ENCODE measurements at places on chromosomes 5 and 9.

DNA sequence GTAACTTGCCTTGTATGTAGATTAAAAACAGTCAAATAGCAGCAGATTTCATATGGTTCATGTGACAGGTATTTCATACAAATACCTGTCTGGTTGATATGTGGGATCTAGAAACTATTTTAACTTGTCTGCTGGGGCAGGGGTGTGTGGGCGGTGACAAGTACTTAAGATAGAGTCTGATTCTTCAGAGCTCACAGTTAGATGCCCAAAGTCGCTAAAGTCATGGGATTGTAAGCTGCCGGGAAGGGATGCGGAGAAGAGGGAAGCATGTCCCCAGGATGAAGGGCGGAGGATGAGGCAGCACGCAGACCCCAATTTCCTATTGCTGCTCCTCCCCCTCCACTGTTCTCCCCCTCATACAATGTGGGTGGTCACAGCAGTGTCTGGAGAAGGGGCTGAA is 13.3 kb downstream of the ANXA6 start:
- no peak for DNase-seq

GRCh38 chr5:159263569-159263905 is 447 bp downstream of the UBLCP1 start:
- peak; percentile 1 for DNase-seq

- DNase-seq, result peak; percentile 22
Measured at GRCh38 chr5:54754420-54754819, 231.0 kb downstream of the ESM1 start.

DNA sequence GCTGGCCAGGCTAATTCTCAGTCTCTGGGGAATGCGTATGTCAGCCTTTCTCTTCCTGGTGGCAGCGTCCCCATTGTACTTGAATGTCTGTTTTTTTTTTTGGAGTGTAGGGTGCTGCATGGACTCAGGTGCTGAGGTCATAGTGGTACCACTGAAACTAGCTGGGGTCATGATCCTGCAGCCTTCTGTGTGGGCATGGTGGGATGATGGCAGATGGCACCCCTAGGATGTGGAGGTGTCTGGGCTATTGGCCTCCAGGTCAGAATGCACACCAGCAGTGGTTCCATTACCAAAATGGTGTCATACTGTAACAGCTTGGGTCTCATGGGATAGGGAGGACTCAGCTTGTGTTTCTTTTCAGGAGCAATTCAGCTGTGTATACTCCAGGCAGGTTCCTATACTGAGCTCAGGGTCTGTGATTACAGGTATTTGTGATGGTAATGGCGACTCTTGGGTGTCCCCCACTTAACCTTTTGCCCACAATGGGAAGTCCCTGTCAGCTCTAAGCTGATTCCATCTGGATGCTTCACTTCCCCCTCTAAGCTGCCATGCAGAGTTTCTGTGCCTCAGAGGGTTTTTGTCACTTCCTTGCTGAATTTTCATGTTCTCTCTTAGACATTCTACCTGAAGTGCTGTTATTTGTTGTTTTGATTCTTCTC is 17.9 kb downstream of the HSD17B4 start:
- DNase-seq, result no peak

DNA sequence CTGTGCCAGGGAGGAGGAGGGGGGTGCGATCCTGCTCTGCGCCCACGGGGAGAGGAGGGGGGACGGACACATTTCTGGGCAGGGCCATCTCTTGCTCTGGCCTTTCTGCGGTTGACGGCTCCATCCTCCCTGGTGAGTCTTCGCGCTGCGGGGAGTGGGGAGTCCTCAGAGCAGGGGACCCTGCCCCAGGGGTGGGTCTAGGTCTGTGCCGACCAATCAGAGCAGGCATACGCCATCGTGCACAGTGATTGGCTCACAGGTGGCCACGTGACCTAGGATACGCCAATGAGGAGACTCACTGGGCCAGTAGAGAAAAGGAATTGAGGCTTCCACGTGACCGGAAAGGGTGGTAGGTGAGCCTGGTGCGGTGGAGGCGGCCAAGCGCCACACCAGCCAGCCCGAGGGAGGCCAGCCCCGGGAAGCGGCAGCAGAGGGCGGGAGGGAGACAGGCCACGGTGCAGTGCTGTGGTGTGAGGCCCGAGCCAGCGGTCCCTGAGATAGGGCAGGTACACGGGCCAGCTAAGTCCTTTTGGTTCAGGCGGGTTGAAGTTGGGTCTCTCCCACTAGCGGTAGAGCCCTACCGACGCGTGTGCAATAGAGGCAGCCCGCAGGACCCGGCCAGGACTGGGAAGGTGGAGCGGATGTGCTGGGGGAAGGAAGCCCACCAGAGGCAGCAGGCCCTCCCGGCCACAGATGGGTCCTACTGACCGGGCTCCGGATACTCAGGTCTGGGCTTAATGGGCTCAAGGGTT is 65.2 kb upstream of the RNF130 start:
- DNase-seq, result no peak

- DNase-seq, result no peak
Measured at GRCh38 chr5:170474489-170475274, 29.1 kb upstream of the KCNIP1 start.

GRCh38 chr5:124745928-124746915 is at the start of gene ZNF608:
TSS of gene ZNF608 (minus strand) at chr5:124746639. CDS start at chr5:124744989, 1,650 bp downstream.
- DNase-seq, result peak; percentile 89

DNA sequence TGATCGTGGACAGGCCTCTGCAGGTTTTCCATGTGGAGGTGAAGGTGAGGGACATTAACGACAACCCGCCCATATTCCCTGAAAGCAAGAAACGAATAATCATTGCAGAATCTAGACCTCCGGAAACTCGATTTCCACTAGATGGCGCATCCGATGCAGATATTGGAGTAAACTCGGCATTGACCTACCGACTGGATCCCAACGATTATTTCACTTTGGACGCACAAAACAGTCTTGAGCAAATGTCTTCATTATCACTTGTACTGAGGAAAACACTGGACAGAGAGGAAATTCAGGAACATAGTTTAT is 621 bp downstream of the PCDHA13 start:
- peak; percentile 5 for DNase-seq

DNA sequence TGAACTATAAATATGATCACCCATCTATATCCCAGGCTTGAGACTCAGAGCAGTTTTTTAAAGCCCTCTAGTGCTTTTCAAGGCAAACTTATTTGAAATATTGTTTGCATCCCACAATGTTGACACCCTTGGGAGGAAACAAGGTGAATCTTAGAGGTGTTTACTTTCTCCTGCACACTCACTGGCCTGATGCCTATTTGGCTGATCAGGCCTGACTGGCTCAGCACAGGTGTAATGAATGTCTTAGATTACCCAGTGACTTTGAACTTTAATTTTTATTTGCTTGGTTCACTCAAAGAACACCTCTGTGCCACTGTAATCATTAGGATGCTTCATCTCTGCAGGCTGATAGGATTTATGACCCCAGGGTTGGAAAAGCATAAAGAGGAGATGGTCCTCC is 158.3 kb downstream of the KCTD16 start:
- no peak for DNase-seq

- peak; percentile 49 for DNase-seq
Measured at GRCh38 chr9:128895556-128895955, 13.6 kb downstream of the LRRC8A start.

DNA sequence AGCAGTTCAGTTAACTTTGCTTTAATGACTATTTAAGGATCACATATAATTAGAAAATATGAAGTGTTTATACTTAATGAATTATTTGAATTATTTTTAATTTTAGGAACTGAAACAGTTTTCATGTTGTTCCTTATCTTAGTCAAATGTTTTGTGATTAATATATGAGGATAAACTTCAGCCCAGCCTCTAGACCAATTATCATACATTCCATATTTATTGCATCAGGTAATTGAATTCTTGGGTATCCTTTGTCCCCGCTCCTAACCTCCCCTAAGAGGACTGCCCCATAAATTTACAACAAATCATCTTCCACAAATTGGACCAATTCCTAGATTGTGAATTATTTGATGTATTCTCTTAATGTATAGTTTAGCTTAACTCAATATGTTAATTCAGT is 74.8 kb downstream of the ZNF622 start:
- DNase-seq, result no peak

DNA sequence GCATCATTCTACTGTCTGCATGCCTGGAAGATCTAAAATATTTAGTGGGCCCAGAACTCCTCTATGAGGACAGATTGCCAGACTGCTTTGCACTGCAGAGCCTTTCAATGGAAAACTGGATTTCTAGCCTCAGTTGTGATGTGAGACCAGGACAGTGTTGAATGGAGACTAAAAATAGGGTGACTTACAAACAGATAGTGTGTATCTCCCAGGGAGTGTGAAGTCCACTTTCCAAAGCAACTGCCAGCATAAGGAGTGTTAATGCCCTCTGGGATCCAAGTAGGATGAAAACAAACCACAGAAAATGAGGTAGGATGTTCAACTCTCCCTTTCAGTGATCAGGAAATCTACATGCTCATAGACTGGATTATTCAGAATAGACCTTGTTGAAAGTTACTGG is 119.5 kb downstream of the GRIA1 start:
- no peak for DNase-seq

DNA sequence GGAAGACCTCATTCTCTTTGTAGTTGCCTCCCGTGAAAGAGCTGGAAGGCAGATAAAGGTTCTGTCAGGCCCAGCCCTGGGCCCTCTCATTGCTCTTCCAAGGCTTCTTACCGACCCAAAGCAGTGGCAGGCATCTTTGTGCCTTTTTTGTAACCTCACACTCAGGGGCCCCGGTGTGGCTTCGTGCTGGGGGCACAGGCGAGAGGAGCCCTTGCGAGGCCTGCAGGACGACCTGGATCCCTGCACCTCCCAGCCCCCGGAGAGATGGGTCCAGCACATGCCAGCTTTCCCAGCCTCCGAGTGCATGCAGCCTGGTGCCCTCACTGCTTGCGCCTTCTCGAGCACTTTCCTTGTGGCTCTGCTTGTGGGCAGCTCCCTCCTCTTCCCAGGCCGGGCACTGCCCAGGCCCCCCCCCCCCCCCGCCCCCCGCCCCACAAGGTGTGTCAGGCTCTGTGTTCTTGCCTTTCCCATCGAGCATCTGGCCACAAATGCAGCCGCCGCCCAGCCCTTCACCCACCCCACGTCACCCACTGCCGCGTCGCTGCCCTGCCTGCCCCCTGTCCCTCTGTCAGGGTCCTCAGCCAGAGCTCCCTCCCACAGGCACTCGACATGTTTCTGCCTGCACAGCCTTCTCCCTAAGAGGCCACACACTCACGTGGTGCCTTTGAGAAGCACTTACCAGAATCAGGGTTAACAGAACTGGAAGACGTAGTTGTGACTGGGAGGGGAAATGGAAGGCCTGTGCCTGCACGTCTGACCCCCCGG is 63.7 kb upstream of the CACNA1B start:
- no peak for DNase-seq

- DNase-seq, result peak; percentile 13
Measured at GRCh38 chr9:87816036-87816435, 66.6 kb upstream of the SPATA31E1 start.

Measured in fibroblast of skin of scalp (primary cell).